ENCODE measurements at places on chromosomes 2 and 18.
A peak's percentile ranks its signal among the peaks of the same experiment; 100 is the strongest.

- no peak for DNase-seq
Observed at GRCh38 chr2:180717588-180717987, 262.8 kb upstream of the UBE2E3 start.

GRCh38 chr2:222969491-222969890 is 82.5 kb upstream of the KCNE4 start:
- DNase-seq, result no peak

GRCh38 chr18:28019425-28020108 is 157.4 kb downstream of the CDH2 start:
- no peak for DNase-seq

DNA sequence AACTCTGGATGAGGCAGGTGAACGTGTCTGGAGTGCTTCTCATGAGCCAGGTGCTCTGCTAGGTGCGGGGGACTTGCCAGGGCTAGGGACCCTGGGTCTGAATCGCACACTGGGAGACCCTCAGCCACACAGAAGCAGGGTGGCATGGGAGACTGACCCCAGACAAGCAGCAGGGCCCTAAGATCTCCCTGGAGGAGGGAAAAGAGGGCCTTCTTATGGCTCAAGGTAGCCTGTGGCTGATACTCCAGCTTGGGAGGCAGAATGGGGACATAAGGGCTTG is 12.8 kb upstream of the CIB4 start:
- no peak for DNase-seq

DNA sequence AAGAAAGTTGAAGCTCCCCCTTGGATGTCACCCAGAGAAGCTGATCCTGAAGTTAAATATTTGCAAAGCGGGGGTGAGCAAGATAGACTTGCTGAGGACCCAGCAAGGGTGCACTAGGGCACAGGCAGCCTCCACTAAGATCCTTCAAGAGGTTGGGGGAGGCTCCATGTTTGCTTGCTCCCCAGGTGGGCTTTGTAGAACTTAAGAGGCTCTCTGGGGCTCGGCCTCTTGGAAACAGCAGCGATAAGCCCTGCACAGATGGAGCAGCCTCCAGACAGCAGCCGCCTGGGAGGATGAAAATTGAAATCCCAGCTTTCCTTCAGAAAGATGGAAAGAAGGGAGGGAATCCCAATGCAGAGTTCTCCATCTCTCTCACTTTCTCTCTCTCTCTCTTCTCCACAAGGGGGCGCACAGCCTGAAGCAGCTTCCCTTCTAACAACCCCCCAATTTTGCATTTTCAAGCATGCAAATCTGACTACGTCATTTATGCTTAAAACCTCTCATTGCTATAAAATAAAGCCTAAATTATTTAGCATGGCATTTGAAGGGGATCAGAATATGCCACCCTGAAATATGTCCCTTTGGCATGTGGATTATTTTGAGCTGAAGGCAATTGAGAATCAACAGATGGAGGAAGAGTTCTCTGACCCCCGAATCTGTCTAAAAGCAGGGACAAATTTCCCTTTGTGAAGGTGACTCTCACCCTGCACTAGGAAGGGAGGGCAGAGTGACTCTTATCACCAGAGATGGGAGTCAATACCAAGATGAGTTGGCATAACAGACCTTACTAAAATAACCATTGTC is 185.7 kb upstream of the KLHL29 start:
- DNase-seq, result peak; percentile 25

DNA sequence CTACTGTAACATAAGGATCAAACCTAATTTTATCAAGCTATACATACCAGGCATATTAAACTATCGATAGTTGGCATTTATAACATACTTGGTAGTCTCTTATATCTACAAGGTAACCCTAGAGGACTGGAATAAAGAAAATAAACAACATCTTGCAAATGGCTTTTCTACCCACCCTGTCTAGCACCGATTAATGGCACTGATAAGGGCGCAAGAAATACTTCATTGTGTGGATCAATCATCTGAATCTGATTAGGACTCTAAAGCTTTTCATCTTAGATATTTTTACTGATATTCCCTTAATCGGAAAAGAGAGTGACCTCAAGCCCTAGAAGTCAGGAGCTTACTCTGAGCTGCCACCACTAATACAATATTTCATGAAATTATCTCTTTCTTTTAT is 1461.7 kb upstream of the PIK3C3 start:
- no peak for DNase-seq

DNA sequence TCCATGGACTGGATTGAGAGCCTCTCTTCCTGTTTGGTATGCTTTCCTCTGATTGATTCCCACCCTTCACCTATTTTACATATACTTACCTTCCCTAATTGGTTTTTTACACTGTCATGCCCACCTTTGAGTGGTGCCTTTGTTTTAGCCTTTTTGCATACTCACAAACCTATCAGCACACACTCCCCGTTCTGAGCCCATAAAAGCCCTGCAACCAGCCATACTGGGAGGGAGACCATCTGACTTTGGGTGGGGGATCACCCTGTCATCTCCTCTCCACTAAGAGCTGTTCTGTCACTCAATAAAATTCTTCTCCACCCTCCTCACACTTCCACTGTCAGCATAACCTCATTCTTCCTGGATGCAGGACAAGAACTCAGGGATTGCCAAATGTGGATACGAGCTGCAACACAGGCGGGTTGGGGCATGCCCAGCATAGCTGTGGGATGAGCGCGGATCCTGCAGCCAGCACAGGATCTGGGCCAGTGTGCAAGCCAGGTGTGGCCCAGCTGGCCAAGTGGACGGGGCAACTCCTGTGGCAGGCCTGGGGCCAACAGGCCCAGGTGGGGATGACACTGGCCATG is 9.4 kb upstream of the MOB1A start:
- peak; percentile 92 for DNase-seq

DNA sequence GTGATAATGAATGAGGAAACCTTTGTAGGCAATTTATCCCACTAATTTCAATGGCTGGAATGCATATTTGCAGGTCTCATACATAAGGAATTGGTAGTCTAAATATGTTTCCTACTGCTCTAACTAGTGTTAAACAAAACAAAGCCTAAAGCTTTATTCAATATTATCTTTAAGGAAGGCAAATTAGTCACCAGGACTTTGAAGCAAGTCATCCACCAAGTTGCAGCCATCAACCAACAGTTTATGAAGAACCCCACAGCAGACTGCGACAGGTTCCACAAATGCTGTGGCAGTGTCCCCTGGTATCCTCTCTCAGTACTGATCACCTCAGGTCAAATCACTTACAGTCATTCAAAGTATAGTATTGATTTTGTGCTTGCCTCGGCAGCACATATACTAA is 181.5 kb upstream of the ZFP36L2 start:
- DNase-seq, result no peak

All from islet precursor cell (in vitro differentiated cells).